T-helper 2 cell treated with Interferon-gamma antibody and Interleukin-4, amounts not matched to agents 5 μg/mL and 100 μg/mL, for 36 hours (primary cell): ENCODE measurements at places on chromosomes 3 and 15.

DNA sequence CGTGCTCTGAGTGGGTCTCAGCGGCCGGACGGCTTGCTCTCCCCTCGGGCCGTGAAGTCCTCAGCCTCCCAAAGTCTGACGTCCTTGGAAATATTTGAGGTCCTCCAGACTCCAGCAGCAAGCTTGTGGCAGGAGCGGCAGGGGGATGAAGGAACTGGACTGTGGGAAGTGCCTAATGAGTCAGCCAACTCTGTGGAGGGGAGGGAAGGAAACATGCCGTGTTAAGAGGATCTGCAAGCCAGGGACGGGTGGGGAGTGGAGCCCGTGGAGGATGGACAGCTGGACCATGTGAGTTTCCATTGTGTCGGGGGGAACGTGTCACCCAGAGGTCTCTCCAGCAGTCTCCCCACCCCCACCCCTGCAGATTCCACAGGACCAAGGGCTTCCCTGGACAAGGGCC lies 39.4 kb upstream of the IDH2 start:
- DNase-seq = no peak

- no peak for DNase-seq
Observed at GRCh38 chr3:24086206-24086605, 141.1 kb downstream of the NR1D2 start.

- DNase-seq = no peak
Observed at GRCh38 chr3:88150806-88151205, 1.0 kb downstream of the C3orf38 start.

DNA sequence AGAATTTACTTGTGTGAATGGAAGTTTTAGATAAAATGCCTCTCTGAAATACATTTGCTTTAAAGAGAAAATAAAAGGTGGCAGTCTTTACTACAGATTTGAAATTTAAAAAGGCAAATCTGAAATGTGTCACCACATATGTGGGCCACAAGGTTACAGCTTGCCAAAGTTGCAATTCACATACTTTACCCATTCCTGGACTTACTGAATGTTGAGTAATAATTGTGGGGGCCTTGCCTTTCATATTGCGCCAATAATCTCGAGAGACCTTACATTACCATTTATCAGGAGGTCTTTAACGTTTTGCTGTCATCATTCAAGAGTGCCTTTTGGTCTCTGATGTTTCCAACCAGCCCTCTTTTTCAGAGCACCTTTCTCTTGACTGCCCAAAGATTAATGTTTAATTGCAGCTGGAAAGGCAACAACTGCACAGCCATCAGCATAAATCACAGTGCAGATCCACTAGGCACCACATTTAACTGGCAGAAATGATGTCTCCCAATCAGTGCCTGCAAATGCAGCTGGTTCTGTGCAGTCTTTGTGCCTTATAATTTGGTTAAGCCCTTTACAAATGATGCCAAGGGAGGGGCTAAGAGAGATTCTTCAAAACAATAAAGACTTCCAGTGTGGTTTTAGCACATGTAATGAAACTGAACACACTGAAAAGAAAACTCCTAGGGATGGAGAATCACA lies 206.8 kb downstream of the MAGI1 start:
- no peak for DNase-seq

- DNase-seq = no peak
Observed at GRCh38 chr3:72238010-72238691, 453.2 kb upstream of the PROK2 start.

GRCh38 chr15:67575039-67575502 lies 32.6 kb downstream of the MAP2K5 start:
- no peak for DNase-seq

GRCh38 chr15:57662802-57663201 lies 43.7 kb upstream of the POLR2M start:
- no peak for DNase-seq

DNA sequence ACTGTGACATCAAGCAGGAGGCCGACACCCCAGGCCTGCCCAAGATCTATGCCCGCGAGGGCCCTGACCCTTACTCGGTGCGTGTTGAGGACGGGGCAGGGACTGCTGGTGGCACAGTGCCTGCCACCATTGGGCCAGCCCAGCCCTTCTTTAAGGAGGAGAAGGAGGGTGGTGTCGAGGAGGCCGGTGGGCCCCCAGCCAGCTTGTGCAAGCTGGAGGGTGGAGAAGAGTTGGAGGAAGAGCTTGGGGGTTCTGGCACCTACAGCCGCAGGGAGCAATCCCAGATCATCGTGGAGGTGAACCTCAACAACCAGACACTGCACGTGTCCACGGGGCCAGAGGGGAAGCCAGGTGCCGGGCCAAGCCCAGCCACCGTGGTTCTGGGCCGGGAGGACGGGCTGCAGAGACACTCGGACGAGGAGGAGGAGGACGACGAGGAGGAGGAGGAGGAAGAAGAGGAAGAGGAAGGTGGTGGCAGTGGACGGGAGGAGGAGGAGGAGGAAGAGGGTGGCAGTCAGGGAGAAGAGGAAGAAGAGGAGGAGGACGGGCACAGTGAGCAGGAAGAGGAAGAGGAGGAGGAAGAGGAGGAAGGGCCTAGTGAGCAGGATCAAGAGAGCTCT lies 5.4 kb downstream of the ZBTB47 start:
- no peak for DNase-seq

GRCh38 chr3:141471160-141471559 lies 15.7 kb upstream of the RASA2 start:
- no peak for DNase-seq

DNA sequence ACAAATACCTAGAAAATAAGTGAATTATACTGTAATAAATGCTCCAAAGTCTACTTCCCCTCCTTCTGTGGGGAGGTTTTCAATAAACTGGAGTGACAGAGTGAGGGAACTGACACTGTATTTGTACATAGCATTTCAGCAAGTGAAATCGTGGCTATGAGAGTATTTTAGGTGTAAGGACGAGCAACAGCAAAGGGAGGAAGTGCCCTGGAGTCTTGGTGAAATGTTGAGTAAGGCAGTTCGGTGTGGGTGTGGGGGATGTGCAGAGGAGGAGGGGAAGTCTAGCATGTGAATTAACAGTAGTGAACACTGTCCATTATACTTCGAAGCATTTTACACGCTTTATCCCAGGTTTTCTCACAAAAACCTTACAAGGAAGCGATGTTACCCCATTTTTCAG lies 18.1 kb upstream of the P2RY13 start:
- no peak for DNase-seq

DNA sequence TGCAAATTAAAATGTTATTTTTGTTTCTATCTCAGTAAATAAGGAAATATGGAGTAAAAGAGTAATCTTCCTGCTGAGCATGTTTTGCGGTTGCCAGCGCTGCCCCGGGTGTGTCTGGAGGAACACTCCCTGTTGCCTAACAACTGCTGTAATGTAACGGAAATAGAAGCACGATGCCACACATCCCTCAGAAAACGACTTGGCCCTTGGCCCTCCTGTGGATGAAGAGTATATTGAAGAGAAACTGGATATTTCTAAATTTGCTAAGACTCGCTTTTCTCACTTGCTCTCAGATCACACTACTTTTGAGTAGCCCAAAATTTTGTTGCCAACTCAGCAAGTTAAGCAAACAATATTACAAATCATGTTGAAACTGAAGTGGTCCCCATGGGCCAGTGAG lies 18.9 kb downstream of the CX3CR1 start:
- peak; percentile 62 for DNase-seq

DNA sequence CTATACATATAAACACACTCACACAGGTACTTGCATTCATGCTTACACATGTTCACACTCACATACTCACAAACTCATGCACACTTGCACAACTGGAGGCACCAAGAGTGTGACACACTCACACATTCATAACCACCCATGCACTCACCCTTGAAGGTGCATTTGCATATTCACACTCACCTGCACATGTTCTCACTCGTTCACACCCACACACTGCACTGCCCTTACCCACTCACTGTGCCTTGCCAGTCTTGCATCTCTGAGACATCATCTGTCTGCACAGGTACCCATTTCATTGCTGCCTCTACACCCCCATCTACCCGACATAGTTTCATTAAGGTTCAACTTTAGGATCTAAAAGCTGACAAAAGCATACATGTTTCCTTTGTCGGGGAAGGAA lies 95.8 kb downstream of the OSBPL10 start:
- DNase-seq = no peak

- DNase-seq = no peak
Observed at GRCh38 chr3:194632809-194633348, 340 bp downstream of the TMEM44 start.

DNA sequence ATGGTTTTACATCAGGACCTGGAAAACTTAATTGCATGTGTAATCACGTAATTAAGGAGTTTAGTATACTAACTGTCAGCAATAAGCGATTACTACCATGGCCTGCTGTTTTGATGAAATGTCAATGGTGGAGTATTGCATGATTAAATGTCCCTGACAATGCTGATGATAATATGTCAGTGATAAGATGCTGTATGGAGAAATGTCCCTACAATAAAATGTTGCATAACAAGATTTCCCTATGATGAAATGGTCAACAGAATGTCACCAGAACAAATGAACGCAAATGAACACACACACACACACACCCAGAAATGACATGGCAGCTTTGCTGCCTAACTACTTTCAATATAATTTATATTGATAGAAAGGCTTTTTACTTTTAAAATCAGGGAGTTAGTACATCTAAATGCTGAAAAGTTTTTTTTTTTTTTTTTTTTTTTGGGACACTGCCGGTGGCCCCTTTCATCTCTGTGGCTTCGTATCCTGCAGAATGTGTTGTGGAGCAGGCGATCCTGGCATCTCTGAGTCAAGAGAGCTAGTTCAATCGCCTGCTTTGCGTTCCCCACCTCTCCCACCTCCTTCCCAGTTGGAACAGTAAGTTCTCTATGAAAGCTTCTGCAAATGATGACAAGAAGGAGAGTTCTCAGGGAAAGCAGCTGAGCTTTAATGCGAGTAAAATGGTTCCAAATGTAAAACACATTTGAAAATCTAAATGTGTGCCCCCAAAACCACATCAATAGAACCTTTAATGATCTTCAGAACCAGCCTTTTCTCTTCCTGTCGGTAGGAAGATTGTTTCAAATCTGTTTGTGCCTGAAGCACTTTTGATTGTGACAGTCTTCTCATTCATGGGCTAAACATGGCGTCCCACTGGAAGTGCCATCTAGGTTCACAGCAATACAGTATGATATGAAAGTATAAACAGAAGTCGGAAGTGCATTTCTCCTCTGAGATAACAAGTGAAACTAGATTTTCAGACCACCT lies 170.1 kb upstream of the GBE1 start:
- DNase-seq = no peak

DNA sequence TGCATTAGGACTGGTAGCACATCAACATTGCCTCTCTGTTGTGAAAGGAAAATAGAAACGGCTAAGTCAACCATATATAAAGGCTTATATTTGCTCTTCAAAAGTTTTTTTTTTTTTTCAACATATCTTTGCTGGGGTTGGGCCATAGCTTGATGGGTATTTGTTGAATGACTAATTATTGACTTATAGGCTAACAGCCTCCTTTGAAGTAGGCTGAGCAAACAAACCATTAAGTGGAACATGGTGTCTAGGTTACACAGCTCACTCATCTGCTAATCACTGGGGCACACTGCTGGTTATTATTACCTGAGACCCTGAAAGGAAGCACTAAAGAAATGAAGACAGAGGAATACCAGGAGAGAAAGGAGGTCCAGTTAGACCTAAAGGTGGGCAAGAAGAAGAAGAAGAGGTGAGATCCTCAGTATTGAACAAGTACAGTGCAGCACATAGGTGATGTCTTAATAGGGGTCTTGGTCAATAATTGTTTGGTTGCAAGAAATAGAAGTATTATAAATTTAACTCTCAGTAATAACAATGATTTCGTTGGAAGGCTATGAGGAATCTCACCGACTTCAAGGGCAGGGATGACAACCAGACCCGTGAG lies 139.4 kb downstream of the RPLP1 start:
- no peak for DNase-seq

- DNase-seq = no peak
Observed at GRCh38 chr3:176785171-176785570, 412.1 kb downstream of the TBL1XR1 start.

GRCh38 chr3:118298133-118298532 lies 736.5 kb downstream of the IGSF11 start:
- no peak for DNase-seq

- DNase-seq = no peak
Observed at GRCh38 chr3:37712918-37713817, 148.5 kb upstream of the CTDSPL start.

DNA sequence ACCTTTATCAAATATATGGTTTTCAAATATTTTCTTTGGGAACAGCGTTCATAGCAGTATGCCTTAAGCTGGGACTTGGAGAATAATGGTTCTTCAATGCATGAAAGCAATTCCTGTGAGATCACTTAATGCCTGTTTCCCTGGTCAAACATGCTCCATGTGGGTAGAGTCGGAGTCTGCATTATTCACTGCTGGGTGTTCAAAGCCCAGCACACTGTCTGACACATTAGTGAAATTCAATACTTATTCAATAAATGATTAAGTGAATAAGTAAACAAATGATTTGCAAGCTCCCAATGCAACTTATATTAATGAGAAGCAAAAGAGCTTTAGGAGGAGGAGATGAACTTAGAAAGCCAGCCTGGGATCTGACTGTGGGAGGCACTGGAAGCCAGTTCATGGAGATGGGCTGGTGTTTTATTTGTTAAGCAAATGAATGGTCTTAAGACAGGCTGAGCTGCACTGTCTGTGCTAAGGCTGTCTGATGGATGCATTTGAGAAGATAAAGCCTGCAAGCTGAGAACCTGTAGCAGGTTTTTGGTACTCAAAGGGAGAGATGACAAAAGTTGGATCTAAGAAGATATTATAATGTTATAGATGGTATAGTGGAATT lies 490.8 kb downstream of the MCTP2 start:
- DNase-seq = no peak

- DNase-seq = peak; percentile 33
Observed at GRCh38 chr15:70892002-70892911, at the start of the genes LRRC49 and THAP10. Gene LRRC49 (plus strand): TSS chr15:70892826. CDS start chr15:70892895, 69 bp downstream. Gene THAP10 (minus strand): TSS chr15:70892433. CDS start chr15:70892272, 161 bp downstream.

GRCh38 chr3:40299721-40300335 lies 9.7 kb upstream of the EIF1B start:
- DNase-seq = no peak

DNA sequence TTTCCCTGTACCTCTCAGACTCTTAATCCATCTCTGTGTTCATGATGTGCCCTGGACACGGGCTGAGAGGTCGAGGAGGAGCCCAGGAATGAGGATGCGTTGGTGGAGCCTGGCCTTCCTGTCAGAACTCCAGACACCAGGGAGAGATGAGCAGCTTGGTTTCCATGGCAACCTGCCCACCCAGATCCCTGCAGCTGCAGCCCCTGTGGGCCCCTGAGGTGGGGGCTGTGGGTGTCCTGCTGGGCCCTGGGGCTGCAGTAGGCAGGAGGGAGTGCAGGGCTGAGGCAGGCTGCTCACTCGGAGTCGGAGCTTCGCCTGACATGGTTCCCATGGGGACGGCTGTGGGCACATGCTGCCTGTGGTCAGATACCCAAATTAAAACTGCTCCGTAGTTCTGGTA lies 7.7 kb upstream of the SCN10A start:
- DNase-seq = no peak

- DNase-seq = peak; percentile 59
Observed at GRCh38 chr3:32297366-32297765, 58.9 kb downstream of the CMTM8 start.

DNA sequence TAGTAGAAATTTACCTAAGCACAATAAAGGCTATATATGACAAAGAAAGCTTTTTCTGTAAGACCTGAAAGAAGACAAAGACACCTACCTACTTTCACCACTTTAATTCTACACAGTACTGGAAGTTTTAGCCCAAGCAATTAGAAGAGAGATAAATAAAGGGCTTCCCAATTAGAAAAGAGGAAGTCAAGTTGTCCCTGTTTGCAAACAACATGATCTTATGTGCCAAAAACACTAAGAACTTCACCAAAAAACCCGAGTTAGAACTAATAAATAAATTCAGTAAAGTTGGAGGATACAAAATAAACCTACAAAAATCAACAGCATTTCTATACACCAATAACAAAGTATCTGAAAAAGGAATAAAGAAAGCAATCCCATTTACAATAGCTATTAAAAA lies 190.9 kb downstream of the NR2F2 start:
- no peak for DNase-seq
